ENCODE measurements at places on chromosomes 4 and X.

- no peak for DNase-seq
Measured at GRCh38 chr4:146310319-146311021, 96.1 kb downstream of the REELD1 start.

- peak; percentile 15 for DNase-seq
Measured at GRCh38 chrX:18297251-18297650, 57.2 kb downstream of the SCML2 start.

DNA sequence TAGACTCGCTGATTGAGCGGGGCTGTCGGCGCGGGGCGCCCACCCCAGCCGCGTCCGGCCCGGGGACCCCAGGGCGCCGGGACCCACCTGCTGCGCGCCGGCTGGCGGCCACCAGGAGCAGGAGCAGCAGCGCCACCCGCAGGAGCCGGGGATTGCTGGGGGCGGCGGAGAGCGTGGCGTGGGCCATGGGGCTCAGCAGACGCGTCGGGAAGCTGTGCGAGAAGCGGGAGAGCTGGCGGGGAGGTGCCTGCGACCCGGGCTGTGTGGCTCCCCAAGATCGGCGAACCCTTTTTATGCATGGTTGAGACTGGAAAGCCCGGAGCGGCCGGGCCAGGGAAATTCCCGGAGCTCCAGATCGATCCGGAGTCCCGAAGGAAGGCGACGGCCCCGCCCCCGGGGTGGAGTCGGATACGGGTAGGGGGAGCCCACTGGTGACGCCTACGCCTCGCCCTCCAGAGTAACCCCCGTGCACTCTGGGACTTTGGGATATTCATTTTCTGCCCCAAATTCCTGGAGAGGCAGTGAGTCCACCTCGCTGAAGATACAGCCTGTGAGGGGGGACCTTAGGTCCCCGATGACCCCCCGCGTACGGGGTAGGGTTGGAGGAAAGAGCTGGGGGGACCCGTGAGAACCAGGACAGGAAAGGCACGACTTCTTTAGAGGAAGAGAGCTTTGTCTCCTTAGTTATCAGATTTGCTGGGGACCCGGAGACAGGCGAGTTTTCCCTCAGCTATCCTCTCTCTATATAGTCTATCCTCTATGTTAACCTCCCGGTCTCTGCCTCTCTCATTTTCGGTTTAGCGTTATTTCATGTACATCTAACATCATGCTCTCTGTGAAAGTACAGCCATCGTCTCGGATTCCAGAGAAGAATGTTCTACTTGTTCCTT, at the start of gene CXCL3:
Gene CXCL3 (minus strand): TSS at position 265 of the 890 bp plus-strand sequence. CDS start 78 bp downstream, at position 187.
- peak; percentile 73 for DNase-seq

- no peak for DNase-seq
Measured at GRCh38 chr4:39994406-39994805, 16.7 kb upstream of the PDS5A start.

- no peak for DNase-seq
Measured at GRCh38 chrX:66961665-66962064, 322.8 kb upstream of the EDA2R start.

GRCh38 chr4:73844345-73844744, 7.9 kb downstream of the CXCL6 start:
- DNase-seq = no peak

- DNase-seq = no peak
Measured at GRCh38 chr4:67892905-67893304, 9.1 kb upstream of the TMPRSS11D start.

- DNase-seq = no peak
Measured at GRCh38 chr4:186146458-186146857, 42.0 kb downstream of the FAM149A start.

GRCh38 chr4:134144337-134144736, 57.3 kb downstream of the PABPC4L start:
- no peak for DNase-seq

DNA sequence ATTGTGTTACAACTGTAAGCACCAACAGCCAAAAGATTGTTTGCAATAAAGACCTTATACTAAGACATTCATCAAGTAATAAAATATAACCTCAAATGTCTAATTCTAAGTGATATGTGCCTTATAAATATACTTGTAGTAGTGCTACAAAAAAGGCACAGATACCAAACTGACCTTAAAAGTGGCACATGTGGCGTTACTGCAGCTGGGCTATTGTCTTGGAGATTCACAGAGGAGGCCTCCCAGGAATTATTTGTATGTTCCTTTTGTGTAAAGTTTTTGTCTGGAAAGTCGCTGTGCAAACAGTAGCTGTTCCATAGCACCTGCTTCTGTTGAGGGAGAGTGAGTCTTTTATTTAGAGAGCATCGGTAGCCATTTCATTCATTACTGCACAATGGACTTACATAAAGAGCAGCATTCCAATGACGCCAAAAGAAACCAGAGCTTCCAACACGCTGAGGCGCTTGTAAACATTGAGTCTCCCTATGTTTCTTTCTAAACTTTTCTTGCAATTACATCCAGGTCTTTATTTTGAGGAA, 143.7 kb downstream of the RPA4 start:
- DNase-seq = no peak

- DNase-seq = no peak
Measured at GRCh38 chrX:39973810-39974209, 123.9 kb downstream of the BCOR start.

GRCh38 chrX:6002056-6002455, 226.6 kb downstream of the NLGN4X start:
- no peak for DNase-seq

- no peak for DNase-seq
Measured at GRCh38 chr4:6820695-6821094, 38.2 kb downstream of the KIAA0232 start.

DNA sequence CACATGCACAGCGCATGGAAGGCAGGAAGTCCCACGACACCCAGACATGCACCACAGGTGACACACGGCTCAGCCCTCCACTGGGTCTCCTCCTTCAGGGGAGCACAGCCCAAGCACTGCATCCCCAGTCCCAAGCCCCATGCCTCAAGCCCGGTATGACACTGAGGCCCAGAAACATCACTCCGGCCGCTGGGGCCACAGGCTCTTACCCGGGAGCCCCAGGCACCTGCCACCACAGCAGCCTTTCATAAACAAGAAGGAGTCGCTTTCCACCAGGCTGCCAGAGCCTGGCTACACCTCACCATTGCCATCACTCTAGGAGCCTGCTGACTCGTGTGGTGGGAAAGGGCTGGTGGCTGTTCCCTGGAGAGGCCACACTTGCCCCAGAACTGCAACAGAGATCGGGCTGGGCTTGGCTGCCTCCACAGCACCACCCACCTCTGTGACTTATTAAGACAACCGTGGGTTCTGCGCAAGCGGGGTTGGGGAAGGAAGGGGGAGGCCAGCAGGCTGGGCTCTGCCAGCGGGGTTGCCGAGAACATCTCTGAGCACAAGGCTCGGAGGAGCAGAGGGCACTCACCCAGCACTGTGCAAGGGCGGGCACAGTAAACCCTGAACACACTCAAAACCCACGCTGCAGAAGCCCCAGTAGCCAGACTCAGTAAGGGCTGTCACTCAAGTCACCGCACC, 4.5 kb downstream of the HAUS7 start:
- no peak for DNase-seq

- no peak for DNase-seq
Measured at GRCh38 chr4:1194010-1194900, 21.9 kb upstream of the SPON2 start.

DNA sequence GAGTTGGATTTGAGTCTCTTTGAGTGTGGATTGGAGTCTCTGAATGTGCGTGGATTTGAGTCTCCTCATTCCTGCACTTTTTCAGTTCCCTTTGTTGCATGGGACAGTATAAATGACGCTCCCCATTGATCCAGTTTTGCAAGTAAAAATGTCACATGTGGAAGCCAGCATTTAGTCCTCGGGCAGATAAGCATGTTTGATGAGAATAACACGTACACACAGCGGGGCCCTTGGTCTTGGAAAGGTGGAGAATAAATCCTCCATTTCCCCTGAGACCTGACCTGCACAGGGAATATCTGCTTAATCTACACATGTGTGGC, 8.1 kb downstream of the P2RY8 start:
- no peak for DNase-seq

GRCh38 chrX:123581586-123581985, 151.3 kb downstream of the THOC2 start:
- no peak for DNase-seq

- DNase-seq = no peak
Measured at GRCh38 chr4:78692822-78693170, 83.4 kb upstream of the BMP2K start.

- no peak for DNase-seq
Measured at GRCh38 chr4:125639182-125639621, 324.4 kb downstream of the FAT4 start.

DNA sequence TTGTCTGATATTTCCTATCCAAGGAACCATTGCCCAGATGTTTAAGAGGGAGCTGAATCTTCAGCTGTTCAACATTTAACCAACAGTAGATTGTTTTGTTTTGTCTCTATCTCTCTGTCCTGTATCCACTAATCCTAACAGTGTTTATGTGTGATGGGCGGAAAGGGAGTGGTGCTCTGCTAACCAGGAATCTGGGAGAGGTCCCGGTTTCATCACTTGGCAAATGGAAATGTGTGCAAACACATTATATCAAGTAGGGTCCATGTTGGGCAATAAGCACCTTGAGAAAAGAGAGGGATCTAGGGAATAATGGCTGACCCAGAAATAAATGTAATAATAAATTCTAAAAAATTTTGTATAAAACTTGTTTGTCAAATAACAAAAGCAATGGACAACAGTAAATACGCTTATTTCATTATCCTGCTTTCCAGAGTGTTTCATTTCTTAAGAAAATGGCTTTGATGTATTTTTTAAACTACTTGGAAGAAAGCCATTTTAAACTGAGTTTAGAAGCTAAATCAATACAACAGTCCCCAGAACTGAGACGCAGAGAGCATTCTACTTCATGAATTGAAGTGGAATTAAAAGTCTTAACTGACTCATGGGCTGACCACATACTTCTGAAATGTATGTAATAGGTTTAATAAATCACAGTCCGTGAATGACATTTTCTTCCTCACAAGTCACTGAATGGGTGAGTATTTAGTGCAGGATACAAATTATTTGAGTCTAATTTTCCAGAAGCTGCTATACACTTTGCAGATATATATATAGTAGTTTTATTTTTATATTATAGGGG, 55.8 kb downstream of the EMCN start:
- DNase-seq = no peak

GRCh38 chr4:98905839-98906238, 23.1 kb downstream of the EIF4E start:
- no peak for DNase-seq

GRCh38 chr4:111013846-111014245, 391.0 kb upstream of the PITX2 start:
- DNase-seq = no peak

DNA sequence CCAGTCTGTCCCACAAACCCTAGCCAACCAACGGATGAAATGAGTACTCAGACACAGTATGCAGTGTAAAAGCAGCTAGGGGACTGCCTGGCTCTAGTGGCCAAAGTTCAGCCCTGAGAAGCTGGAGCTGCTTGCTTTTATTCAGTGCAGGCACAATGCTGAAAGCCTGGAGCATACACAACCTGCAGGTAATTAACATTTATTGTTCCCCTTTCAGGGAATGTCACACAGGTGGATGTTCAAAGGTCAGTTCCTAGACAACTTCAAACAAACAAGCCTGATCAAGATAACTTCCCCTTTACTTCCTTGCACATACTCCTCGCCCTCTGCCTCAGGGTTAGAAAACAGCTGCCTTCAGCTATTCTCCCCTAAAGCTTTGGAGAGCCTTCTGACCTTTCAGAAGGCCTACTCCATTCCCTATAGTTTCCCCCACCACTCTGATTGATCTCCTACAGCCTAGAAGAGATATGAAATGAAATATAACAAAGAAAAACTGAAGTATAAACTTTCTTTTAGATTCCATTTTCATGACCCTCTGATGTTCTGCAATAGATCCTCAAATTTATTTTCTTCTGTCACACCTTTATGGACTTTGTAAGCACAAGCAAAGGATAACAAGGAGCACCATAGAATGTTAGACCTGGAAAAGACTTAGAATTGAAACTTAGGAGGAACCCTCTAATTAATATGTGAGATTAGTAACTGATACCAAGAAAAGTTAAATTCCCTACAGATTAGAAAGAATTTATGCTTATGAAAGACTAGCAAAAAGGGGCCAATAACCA, 6.8 kb upstream of the DCAF8L1 start:
- DNase-seq = no peak

- no peak for DNase-seq
Measured at GRCh38 chr4:22969287-22969896, 276.7 kb downstream of the GBA3 start.

GRCh38 chr4:157075401-157075800, 549 bp upstream of the GLRB start:
- DNase-seq = no peak

All from hematopoietic multipotent progenitor cell (in vitro differentiated cells).